ENCODE measurements at places on chromosomes 6 and 20.

DNA sequence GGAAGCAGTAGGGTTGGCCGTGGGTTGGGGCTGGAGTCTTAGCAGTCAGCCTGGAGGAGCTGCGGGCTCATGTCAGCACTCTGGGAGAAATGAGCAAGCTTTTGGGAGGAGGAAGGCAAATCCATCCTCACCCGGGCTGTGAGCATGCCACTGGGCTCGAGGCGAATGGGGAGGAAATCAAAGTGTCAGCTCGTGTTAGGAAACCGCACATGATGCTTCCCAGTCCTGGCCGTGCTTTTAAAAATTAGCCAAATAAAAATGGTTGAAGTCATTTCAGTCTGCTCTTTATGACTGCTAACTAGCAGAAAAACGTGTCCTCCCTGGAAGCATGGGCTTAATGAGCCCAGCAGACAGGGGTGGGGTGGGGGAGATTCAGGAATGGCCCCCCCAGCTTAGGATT is 98.1 kb downstream of the NFATC2 start:
- no peak for DNase-seq

DNA sequence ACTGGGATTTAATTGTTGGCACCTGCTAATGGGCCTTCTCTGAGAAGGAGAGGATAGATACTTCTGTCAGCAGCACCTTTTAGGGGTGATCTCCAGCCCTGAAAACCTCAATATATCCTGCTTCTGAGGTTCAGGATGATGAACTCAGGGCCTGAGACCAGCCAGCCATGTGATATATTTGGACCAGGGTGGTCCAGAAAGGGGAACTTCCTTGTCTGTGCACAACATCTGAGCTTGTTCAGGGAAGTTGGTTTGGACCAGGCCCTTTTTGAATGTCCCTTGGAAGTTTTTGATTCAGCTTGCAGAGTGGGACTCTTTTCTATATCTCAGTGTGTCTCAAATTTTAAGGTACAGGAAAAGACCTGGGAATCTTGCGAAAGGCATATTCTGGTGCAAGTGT is 85.8 kb downstream of the GFRA4 start:
- DNase-seq: no peak

DNA sequence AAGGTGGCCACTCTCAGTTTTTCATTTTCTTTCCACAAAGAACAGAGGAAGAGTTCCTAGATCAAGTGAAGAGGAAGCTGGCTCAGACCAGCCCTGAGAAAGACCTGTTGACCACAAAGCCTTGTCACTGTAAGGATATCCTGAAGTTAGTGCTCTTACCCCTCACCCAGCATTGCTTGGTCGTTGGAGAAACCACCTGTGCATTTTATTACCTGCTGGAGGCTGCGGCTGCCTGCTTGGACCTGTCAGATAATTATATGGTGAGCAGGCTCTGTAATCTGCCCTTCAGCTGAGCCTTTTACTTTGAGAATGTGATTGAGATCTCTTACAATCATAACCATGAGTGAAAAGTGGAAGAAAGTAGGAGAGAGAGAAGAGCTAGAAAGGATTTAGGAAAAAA is 21.9 kb downstream of the TREML1 start:
- DNase-seq: no peak

DNA sequence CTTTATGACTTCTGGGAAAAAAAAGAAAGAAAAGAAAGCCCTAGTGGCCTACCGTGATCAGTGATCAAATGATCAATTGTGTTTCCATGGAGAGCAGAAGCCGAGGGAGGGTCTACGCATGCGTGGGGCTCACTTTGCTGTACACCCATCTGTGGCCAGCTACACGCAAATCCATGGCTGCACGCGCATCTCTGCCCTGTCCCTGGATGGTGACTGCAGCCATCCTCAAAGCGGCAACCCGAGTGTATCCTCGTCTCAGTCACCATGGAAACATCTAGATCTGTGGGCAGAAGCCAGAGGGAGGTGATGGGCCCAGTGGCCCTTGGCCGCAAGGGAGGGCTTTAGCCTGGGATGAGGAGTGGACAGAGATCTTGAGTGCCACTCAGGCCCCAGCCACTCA is 785 bp upstream of the ULBP3 start:
- DNase-seq: no peak

DNA sequence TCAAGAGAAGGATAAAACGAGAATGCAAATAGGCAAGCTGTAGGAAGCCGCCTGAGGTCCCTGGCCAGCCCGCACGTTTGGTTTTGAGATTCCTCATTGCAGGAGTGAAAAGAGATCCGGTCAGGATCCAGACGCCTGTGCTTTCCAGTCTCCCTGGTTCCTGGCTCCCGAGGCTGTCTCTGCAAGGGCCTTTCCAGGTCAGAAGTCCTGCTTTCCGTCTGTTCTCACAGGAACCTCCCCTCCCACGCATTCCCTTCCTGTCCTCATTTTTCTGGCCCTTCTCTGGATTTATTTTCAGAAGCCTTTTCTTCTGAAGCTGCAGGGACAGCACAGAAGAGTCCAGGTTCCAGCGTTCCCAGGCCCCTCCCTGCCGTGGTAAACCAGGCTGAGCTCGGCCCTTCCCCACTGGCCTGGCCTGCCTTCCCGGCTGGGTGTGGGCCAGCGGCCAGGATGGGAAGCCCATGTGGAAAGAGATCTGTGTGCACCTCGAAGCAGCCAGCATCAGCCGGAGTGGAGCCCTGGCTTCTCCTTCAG is 54.0 kb downstream of the TMEM242 start:
- DNase-seq: no peak

DNA sequence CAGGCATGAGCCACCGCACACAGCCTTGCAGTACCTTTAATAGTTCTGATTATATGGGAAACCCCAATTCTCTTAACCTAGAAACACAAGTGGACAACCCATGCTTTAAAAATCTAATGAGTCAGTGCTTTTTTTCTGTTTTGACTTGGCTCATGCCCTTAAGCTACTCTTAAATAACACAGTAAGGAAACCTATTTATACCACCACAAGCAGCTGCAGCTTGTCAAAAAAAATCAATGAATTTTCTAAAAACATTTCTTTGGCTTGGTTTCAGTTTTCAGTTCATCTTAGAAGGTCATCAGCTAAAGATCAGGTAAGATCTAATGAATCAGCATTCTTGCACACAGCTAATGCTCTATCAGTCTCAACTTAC is 124.1 kb upstream of the DST start:
- no peak for DNase-seq

- DNase-seq: no peak
Measured at GRCh38 chr20:63082308-63082938, 75.7 kb upstream of the BHLHE23 start.
